ENCODE measurements at places on chromosomes 5 and 9.
A peak's percentile ranks its signal among the peaks of the same experiment; 100 is the strongest.

- peak; percentile 31 for DNase-seq
These were observed 47.1 kb upstream of the AKNA start for GRCh38 chr9:114434878-114435311.

- no peak for DNase-seq
These were observed 113.0 kb downstream of the FAM170A start for GRCh38 chr5:119742311-119742710.

DNA sequence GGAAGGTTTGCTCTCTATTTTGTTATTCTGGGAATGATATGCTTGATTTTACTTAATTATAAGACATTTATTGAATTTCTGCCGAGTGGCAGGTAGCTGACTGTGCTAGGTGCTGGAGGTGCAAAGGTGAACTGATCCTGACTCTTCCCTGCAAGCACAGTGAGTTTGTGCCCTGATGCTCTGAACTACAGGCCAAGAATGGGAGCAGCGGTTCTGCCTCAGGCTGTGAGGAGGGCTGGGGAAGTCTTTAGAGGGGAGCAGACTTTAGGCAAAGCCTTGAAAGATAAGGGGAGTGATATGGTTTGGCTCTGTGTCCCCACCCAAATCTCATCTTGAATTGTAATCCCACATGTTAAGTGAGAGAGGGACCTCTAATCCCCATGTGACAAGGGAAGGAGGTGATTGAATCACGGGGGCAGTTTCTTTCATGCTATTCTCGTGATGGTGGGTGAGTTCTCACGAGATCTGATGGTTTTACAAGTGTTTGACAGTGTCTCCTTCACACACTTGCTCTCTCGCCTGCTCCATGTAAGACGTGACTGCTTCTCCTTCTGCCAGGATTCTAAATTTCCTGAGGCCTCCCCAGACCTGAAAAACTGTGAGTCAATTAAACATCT is 73.1 kb downstream of the NDFIP1 start:
- DNase-seq, result no peak

DNA sequence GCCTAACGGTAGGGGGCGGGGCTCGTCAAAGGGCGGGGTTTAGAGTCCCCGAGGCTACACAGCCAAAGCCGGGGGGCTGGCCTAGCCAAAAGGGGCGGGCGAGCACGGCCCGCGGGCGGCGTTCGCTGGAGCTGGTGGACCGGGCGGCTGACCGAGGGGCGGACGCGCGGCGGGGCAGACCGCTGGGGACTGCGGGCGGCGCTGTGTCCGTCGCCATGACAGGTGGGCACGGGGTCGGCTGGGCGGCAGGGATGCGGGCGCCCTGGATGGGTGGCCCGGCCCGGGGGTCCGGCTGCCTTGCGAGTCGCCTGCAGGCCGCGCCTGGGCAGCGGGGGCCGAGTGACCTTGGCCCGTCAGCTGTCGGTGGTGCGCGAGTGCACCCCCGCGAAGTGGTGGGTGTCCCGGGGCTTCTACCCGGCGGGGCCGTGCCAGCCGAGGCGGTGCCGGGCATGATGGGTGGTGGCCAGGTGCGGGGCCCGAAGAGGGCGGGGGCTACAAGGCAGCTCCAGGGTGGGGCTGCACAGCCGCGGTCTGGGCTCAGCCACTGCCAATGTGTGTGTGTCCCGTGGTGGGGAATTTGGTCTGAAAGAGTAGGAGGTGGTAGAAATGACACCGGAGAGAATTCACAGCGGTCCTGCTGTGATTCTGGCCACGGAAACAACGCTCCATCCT is at the start of gene CARD19:
Gene CARD19, plus strand, starts transcription at position 87 of the 672 bp plus-strand sequence. Its CDS starts 129 bp downstream, at position 216.
- peak; percentile 41 for DNase-seq

GRCh38 chr9:69945671-69946141 is 97.9 kb upstream of the MAMDC2 start:
- DNase-seq, result peak; percentile 83

Measured in AG10803 (cell line).